Liver (tissue), 10 donors: ENCODE measurements at places on chromosomes 1 and 21. TPM values are rescaled to one million over a fixed set of nuclear protein-coding genes. Genes with fewer than 3 reads are reported as not detected.

The LAMTOR2 gene
- 152 TPM for polyA plus RNA-seq

The LPAR3 gene
- polyA plus RNA-seq: not detected

- no peak for DNase-seq
These were observed 123.5 kb downstream of the SLC45A1 start for GRCh38 chr1:8441426-8441825.

DNA sequence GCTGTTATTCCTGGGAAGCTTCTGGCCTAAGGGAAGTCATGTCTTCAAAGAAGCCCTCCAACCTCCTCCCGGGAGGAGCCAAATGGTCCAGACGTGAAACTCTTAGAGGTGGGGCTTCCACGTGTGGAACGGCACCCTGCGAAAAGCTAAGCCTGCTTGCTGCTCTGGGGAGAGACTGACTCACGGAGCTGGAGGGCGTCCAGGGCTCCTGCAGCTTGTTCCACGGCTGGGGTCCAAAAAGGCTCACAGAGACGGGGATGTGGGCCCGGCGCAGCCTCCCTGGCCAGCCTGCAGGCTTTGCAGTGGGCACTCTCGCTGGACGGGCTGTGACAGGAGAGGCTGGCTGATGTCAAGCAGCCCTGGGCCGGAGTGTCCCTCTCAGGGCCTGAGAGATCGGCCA, 105.1 kb downstream of the COLGALT2 start:
- no peak for DNase-seq

The LINGO4 gene
- 0.09 TPM for polyA plus RNA-seq

DNA sequence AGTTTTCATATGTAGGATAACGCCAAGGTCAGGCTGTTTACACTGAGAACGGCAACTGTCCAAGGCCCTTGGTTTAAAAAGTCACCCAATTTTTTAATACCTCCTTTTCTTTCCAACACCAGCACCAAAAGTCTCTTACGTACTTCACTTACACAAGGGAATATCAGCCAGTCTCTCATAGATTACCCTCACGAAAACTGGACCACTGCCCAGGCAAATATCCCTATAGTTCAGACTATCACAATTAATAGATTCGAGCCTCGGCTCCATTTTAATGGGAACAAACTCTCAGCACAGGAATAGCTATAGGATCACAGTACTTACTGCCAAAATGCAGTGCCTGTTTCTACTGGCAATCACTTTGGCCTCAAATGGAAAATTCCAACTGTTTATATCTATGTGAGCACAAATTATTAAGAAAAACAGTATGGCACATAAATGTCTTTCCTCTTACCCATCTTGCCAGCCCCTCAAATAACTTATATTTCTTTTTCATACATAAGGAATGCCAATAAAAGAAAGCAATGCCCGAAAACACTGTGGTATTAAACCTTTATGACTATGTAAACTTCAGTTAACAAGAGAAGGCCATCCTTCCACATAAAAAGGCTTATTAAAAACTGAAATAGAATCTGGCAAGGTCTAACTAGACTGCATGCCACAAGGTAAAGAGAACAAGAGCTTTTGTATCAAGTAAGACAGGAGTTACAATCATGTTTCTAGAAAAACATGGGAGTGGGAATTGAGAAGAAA, 97.8 kb downstream of the SLC45A1 start:
- DNase-seq: no peak

DNA sequence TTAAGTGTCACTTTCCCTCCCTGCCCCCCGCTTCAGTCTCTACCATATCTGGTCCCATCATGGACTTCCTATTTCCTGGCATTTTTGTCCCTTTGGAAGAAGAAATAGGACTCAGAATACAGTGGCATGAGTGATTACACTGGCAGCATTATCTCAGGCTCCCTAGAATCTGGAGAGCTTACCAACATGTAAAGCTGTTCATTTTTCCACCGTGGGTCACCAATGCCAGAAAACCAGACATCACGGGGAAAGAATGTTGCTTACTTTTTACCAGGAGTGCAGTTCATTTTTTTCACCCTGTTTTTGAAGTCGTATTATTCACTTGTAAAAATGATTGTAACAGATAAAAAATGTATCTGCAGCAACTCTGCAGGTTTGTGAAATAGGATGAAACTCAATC, 44.8 kb downstream of the BACH1 start:
- DNase-seq: no peak

DNA sequence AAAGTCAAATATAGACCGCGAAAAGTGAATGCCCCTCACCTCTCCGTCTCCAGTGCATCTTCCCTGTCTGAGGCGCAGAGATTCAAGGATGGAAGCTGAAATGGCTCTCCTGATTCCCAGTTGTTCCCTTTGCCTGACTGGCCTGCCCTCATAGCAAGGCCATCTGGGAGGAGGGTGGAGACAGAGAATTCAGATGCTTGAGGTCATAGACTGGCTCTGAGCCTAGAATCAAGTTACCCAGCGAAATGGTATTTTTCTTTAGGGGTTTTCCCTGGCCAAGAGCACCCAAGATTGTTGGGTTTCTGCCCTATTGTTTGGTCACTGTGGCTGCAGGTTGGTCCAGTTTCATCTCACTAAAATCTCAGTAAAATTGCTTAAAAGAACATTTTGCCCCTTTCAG, 7.2 kb downstream of the METTL13 start:
- DNase-seq: no peak

DNA sequence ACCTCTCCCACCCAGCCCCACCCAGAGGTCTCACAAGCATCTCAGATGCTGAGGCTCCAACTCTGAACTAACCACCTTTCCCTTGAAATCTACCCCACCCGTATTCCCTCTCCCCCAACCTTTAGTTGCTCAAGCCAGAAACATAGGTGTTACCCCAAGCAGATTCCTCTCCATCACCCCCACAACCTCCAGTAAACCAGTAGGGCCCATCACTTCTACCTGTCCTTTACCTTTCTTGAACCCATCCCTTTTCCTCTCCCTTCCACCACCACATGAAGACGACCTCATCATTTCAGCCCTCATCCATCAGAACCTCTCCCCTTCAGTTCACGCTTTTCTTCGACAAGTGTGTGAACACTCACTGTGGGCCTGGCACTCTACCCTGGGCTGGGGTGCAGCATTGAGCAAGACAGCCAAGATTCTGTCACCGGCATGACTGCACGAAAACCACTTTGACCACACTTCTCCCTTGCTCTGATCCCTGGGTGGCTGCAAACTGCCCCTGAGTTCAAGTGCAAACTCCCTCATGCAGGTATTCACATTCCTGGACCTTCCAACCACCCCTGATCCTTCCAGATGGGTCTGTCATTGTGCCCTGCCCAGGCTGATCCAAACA, 65.5 kb upstream of the LAPTM5 start:
- no peak for DNase-seq

GRCh38 chr1:201272799-201273198, 10.5 kb upstream of the PKP1 start:
- DNase-seq: no peak

- no peak for DNase-seq
These were observed 170.2 kb upstream of the RUNX1 start for GRCh38 chr21:35219291-35219690.

The ALPL gene
- polyA plus RNA-seq: 43.5 TPM

- DNase-seq: no peak
These were observed 172.7 kb downstream of the CRB1 start for GRCh38 chr1:197440715-197441114.

The SELL gene
- polyA plus RNA-seq: 1.5 TPM

GRCh38 chr21:25292396-25292795, 314.9 kb downstream of the MRPL39 start:
- DNase-seq: no peak

- no peak for DNase-seq
These were observed 153.7 kb downstream of the ELAVL4 start for GRCh38 chr1:50262436-50262835.

DNA sequence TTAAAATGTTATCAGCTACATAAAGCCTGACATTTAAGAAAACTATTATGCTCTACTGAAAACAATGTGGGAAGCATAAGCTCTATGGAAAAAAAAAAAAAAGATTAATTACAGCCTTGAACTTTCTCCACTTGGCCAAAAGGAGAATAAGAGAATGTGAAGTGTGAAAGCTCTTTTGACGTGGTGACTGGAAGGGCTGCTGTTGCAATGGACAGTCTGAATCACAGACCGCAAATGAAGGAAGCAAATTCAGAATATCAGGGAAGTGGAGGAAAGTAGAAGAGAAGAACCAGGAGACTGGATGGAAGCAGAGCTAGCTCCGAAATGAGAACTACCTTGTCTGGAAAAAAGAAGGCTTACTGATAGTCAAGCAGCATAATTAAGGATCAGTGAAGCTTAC, 106.8 kb downstream of the AK5 start:
- DNase-seq: no peak

DNA sequence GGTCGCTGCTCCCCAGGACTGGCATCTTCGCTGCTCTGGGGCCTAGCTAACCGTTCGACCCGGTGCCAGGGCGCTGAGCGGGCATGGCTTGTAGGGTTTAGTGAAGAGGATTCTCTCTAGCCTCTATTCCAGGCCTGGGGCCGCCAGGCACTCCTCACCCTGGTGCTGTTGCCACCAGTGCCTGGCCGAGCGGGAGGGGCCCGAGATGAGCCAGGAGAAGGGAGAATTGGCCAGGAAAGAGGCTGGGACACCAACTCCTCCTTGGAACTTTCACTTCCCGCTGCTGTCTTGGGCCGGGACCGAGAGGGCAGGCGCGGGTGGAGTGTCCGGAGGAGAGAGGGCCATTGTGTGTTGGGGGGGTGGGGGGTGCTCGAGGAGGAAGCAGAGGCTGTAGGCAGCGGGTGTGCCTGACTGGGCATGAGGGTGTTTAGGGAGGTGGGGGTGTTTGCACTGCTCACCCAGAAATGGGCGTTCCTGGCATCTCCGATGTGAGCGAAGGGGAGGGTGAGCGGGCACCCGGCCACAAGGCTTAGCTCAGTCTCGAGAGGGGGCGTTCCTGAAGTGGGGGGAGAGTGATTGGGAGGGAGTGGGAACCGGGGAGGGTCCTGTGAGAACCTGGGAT, 772 bp downstream of the ADAM15 start:
- no peak for DNase-seq

DNA sequence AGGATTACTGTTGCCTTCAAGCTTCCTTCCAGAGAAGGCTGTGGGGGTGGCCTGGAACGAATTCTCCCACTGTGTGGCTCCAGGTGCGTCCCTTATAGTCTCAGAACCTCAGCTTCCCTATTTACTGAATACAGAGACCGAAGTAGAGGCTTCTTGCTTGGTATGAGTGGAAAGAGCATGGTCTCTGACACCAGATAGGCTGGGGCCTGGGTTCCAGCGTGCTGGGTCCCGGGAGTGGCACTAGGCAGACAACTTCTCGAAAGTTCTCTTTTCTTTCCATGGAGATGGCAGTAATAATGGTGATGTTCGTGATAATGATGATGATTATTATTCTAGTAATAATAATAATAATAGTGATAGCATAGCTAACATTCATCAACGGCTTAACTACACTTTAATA, 161.7 kb downstream of the PTPRU start:
- DNase-seq: no peak

The MTMR11 gene
- 1.5 TPM for polyA plus RNA-seq

- no peak for DNase-seq
These were observed 91.4 kb downstream of the HMCN1 start for GRCh38 chr1:185825556-185825955.

DNA sequence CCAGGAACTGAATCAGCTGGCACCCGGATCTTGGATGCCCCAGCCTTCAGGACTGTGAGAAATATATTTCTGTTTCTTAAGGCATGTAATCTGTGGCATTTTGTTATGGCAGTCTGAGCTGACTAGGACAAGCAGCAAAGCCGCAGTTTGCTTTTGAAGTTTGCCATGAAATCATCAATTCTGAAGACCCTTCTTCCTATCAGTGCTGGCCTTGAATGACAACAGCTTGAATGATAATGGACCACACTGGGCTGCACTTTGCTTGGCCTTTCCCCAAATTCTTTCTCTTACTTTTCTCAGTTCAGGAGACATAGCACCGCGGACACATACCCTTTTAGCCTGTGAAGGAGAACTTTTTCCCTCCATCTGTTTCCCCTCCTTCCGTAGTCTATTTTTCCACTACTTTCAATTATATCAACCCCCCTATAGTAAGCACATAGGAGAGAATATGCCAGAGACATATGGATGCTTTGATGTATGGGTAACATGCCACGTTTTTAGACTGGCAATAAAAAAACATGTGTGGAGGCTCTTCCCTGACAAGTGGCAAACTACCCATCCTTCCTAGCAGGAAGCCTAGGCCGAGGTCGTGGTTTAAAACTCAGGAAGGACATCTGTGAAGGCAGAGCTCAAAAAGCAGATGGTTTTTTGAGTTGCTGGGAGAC, 42.9 kb downstream of the HLX start:
- DNase-seq: no peak

- DNase-seq: no peak
These were observed 10.7 kb downstream of the KCNA10 start for GRCh38 chr1:110508028-110508940.

DNA sequence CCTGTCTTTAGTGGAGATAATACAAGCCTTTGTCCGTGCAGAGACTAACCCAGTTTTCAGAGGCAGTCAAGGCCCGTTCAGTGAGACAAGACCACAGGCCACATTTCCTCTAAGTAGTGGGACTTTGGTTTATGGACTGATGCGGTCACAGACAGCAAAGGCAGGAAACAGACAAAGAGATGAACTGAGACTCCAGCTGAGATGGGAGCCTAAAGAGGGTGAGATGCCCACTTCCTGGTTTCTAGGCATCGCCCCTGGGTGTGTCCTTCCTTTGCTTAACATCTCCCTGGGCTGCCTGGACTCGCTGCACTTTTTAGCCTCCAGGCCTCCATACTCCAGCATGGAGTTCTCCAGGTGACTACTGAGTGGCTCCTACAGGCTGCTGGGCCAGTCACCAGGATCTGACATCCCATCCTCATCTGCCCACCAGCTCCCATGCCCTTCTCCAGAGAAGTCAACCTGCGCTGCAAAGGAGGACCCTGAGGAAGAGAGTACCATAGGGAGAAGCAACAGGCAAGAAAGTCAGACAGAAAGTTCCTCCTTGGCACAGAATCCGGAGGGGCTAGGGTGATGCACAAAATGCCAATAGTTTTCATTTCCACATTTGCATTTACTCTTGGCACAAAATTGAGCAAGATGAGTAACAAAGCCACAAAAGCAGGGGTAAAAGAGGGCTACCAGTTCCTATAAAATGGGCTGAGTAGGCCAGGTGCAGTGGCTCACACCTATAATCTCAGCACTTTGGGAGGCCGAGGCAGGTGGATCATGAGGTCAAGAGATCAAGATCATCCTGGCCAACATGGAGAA, 15.1 kb downstream of the THEMIS2 start:
- no peak for DNase-seq

- no peak for DNase-seq
These were observed 178.8 kb downstream of the FGGY start for GRCh38 chr1:59475737-59476136.

The ASCL5 gene
- not detected for polyA plus RNA-seq
